ENCODE measurements at places on chromosomes 1 and 21.

- DNase-seq: no peak
These were observed 295.0 kb downstream of the TGFB2 start for GRCh38 chr1:218640173-218640572.

- DNase-seq: no peak
These were observed 19.0 kb downstream of the FOXO6 start for GRCh38 chr1:41380195-41380594.

- no peak for DNase-seq
These were observed 13.6 kb upstream of the TMPRSS2 start for GRCh38 chr21:41521489-41522027.

DNA sequence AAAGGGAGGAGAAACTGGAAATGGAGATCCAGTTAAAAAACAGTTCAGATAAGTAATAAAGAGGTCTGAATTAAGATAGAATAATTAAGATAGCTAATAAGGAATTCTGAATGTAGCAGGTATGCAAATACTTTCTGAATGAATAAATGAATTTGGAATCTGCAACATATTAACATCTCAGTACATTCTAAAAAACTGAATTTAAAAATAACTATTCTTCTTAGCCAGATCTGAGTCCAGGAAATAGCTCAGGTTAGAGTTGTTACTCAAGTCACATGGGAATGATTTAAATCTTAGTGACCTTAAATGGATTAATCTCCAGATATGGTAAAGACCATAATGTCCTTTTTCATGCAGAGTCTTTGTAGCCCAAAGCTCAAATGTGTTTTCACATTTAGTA, 51.2 kb downstream of the EYA3 start:
- no peak for DNase-seq

GRCh38 chr1:81512252-81513003, 288.3 kb upstream of the ADGRL2 start:
- no peak for DNase-seq

- DNase-seq: peak; percentile 22
These were observed 267.3 kb upstream of the DUSP10 start for GRCh38 chr1:222009105-222009730.

DNA sequence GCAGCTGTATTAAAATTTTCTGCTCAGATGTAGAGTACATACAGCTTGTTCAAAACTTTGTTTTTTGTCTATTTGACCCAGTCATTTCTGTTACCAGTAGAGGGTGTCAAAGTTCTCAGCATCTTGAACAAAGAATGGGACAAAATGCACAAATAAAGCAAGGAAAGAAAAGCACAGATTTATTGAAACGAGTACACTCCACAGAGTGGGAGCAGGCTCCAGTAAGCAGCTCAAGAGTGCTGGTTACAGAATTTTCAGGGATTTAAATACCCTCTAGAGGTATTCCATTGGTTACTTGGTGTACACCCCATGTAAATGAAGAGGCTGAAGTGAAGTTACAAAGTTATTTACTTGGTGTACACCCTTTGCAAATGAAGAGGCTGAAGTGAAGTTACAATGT, 8.9 kb upstream of the PRMT6 start:
- no peak for DNase-seq

DNA sequence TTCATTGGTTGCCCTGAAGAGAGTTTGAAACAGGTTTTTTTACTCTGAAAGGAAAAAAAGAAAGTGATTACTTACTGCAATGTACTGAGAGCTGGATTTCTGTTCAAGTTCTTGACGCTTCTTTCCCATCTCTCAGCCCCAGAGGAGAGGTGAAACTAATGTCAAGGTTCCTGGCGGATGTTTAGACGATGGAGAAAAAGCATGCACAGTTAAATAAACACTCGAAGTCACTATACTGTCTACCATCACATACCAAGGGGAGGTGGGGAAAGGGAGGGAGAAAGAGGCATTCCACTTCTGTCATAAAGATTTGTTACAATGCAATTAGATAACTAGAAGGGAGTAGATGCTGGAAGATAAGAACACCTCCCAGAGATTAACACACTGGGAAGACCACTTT, 177.0 kb upstream of the TNR start:
- DNase-seq: no peak

All from SHP77 treated with DMSO at 0.1 percent for 48 hours (cell line).